ENCODE measurements at places on chromosomes 1 and 21. TPM values are rescaled to one million over a fixed set of nuclear protein-coding genes. Genes with fewer than 3 reads are reported as not detected.

Gene PTGER3
- 0.03 TPM for total RNA-seq

Gene RAB42
- not detected for total RNA-seq

Gene ORC1
- total RNA-seq = 9.8 TPM

Gene IQGAP3
- total RNA-seq = 10.1 TPM

Gene DFFB
- 8.0 TPM for total RNA-seq

Gene WNT3A
- total RNA-seq = not detected

Gene LMOD1
- total RNA-seq = not detected

Gene CYP2J2
- 0.98 TPM for total RNA-seq

Gene OVAAL
- 25.8 TPM for total RNA-seq

Gene CNR2
- not detected for total RNA-seq

Gene C21orf58
- total RNA-seq = 2.4 TPM

Gene NID1
- total RNA-seq = 0.21 TPM

Gene NBPF4
- total RNA-seq = not detected

Gene FAM163A
- not detected for total RNA-seq

Gene CFHR5
- not detected for total RNA-seq

Gene ARHGAP29
- 4.0 TPM for total RNA-seq

Gene TAGLN2
- total RNA-seq = 122 TPM

Gene MRPS21
- 88.4 TPM for total RNA-seq

Gene SETD4
- total RNA-seq = 15.6 TPM
